ENCODE measurements at places on chromosomes 2 and 18.

DNA sequence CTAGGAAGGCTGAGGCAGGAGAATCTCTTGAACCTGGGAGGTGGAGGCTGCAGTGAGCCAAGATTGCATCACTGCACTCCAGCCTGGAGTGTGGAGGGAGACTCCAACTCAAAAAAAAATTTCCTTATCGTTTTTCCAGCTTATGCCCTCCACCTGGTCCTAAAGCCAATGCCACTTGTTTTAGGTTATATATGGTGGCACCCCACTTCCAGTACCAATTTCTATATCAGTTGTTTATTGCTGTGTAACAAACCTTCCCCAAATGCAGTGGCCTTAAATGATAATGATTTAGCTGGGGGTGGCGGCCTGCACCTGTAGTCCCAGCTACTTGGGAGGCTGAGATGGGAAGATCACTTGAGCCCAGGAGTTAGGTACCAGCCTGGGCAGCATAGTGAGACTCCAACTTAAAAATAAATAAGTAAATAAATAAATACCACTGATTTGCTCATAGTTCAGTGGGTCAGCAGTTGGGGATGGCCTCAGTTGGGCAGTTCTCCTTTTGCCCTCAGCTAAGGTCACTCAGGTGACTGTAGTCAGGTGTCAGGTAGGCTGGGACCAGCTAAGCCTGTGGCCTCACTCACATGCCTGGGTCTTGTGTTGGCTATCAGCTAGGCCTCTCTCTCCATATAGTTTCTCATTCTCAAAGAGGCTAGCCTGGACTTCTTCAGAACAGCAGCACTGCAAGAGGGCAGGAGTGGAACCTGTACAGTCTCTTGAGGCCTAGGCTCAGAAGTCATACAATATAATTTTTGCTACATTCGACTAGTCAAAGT lies 113.7 kb upstream of the GATA6 start:
- DNase-seq = no peak

DNA sequence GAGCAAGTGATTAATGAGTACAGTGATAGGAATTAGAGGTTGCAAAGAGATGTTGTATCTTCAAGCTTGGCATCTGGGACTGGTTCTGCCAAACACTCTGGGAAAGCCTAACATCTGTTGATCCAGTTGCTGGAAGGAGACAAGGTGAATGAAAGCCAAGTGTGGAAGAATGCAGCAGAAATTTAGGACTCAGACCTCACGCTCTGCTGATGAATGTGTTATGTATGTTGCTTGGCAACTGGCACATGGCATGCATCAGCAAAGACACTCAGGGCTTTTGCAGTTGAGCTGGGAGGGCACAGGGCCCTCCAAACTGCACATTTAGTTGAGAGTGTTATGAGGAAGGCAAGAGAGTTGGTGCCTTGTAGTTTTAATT lies 105.5 kb downstream of the COLEC12 start:
- no peak for DNase-seq

DNA sequence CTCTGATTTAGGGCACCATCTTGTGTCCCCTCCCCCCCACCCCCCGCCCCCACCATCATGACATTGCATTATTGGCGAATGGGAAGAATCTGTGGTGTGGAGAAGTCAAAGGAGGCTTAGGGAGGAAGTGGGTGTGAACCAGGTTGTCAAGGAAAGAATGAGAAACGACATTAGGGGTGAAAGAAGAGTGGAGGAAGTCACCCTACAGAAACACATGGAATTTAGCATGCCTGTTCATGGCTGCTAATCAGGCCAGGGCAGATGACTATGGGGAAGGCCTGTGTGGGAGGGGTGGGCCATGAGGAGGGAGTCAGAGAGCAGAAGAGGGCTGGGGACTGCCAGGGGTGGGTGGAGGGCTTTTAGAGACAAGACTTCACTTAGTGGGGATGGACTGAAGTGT lies 81.6 kb downstream of the AOX1 start:
- no peak for DNase-seq

- DNase-seq = no peak
Observed at GRCh38 chr18:73136134-73136533, 268.3 kb upstream of the NETO1 start.
